Activated CD4-positive, alpha-beta T cell treated with anti-CD3 and anti-CD28 coated beads, Interleukin-2, Interleukin-6, amounts not matched to agents 100 ng/mL and 50 ng/mL, durations not matched to agents 16 hours and 8 hours (primary cell): ENCODE measurements at places on chromosomes 2 and 18.
A peak's percentile ranks its signal among the peaks of the same experiment; 100 is the strongest.

DNA sequence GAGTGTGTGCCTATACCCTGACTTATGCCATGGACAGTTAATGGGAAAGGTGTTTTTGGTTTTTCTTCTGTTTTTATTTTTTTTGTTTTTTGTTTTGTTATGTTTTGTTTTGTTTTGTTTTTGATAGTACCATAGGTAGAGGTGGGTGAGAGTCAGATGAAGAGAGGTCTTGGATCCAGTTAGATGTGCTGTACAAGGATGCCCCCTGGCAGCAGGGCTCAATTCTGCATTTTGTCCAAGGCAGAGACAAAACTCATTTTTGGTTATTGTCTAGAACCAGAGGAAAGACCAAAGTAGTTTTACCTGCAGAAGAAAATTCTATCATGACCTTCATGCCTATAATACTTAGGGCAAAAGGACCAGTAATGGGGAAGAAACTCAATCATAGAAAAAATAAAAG, 48.5 kb downstream of the SLC5A7 start:
- no peak for DNase-seq

GRCh38 chr2:39701137-39701536, 35.4 kb downstream of the TMEM178A start:
- no peak for DNase-seq

GRCh38 chr2:208511016-208511415, 104.4 kb downstream of the PTH2R start:
- no peak for DNase-seq

- DNase-seq: peak; percentile 51
Measured at GRCh38 chr18:54983041-54983686, 23.9 kb upstream of the CCDC68 start.

- no peak for DNase-seq
Measured at GRCh38 chr2:70683455-70683854, 84.5 kb downstream of the ADD2 start.

DNA sequence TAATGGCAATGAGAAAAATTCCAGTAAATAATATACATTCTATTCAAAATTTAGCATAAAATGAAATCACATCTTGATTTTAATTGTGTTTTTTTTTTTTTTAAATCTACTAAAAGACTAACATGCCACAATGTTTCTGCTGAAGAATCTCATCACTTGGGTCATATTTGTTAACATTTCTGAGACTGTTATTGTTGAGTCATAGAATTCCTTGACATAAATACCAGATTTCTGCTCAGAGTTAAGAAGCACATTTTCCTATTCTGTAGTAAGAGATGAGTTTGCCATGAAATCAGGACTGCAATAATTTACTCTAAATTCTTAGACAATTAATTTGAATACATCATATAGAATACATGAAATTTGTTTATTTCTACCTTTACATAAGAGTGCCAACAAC, 154.9 kb upstream of the KYNU start:
- no peak for DNase-seq

- DNase-seq: no peak
Measured at GRCh38 chr2:31831585-31831984, 179.2 kb downstream of the MEMO1 start.

DNA sequence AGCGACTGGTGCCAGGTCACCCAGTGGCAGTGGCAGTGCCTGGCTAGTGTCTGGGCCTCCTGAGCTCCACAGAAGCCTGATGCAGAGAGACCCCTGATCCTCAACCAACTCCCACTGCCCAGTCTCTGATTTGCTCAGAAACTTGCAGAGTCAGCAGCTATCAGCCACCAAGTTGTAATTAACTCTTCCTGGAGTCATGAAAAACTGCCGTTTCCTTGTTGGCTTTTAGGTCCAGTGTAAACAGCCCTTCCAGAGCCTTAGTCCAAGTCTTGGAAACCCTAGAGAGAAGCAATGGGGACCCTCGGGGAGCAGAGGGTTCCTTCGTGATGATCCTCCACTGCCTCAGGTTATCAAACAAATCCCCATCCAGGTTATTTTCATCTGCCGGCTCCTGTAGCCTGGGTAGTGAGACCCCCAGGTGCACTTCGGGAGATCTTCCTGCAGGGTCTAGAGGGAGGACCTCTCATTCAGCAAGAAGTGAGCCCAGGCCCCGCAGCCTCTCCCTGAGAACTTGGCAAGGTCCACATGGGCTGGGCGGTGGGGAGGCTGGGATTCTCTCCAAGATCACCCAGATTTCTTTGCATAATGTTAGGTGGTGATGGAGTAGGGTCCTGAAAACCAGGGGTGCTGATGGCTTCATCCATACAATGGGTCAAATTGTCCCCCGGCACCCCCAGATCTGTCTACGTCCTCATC, 137.7 kb upstream of the HDAC4 start:
- no peak for DNase-seq

- DNase-seq: no peak
Measured at GRCh38 chr2:64866797-64867196, 122.4 kb upstream of the SLC1A4 start.

- DNase-seq: no peak
Measured at GRCh38 chr2:85872536-85873161, 16.1 kb downstream of the ST3GAL5 start.

GRCh38 chr2:7618031-7618430, 700.8 kb downstream of the RNF144A start:
- no peak for DNase-seq

- no peak for DNase-seq
Measured at GRCh38 chr2:80531319-80531718, 226.8 kb upstream of the LRRTM1 start.

- no peak for DNase-seq
Measured at GRCh38 chr2:61180686-61181085, 18.7 kb downstream of the C2orf74 start.

GRCh38 chr2:30464544-30465170, 17.6 kb downstream of the LCLAT1 start:
- DNase-seq: no peak

DNA sequence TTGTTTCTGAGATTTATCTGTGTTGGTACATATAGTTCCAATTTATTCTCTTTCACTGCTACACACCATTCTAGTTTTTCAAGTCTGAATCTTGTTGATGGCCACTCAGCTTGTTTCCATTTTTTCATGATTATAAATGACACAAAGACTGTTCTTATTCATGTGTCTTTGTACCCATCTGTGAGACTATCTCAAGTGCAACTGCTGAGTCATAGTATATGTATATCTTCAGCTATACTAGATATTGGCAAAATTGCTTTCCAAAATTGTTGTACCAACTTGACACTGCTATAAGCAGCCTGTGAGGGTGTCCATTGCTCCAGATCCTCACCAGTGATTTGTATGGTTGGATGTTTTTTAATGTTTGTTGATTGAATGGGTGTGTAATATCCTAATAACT, 37.2 kb upstream of the RTN4 start:
- no peak for DNase-seq

- DNase-seq: no peak
Measured at GRCh38 chr2:29596584-29596983, 324.8 kb downstream of the ALK start.

- DNase-seq: no peak
Measured at GRCh38 chr18:31219395-31219794, 56.7 kb upstream of the DSC1 start.

GRCh38 chr18:62066102-62066818, 120.6 kb downstream of the PIGN start:
- DNase-seq: no peak

- DNase-seq: no peak
Measured at GRCh38 chr2:176072951-176073904, 10.5 kb downstream of the EVX2 start.

- DNase-seq: no peak
Measured at GRCh38 chr2:114192362-114192761, 250.1 kb upstream of the DPP10 start.

DNA sequence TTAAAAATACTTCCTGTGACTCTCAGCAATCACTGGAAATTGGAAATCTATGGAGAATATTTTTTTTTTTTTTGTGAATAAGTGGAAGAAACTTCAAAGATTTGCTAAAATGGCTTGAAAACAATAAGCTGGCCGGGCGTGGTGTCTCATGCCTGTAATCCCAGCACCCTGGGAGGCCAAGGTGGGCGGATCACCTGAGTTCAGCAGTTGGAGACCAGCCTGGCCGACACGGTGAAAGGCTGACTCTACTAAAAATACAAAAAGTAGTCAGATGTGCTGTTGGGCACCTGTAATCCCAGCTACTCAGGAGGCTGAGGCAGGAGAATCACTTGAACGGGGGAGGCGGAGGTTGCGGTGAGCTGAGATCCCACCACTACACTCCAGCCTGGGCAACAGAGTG, 155.5 kb upstream of the CAVIN2 start:
- DNase-seq: no peak

GRCh38 chr2:175688243-175688642, 313.8 kb downstream of the LNPK start:
- no peak for DNase-seq

DNA sequence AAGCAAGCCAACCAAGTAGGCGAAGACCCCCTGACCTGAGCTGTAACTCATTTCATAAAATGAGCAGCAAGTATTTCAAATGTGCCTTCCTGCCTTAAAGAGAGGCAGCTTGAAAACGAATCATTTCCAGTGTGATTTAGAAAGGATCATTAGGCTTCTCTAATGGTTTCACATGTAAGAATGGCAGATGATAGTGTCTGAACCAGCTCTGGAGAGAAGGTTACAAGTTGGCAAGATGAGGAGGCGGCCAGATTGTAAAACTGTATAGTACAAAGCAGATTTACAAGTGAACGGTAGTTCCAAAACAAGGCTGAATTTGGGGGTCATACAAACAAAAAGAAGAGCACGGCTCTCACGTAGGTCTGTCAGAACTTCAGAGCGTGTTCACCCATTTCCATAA, 132.4 kb downstream of the ZNF516 start:
- no peak for DNase-seq

GRCh38 chr2:55026202-55026601, 24.0 kb downstream of the RTN4 start:
- no peak for DNase-seq

DNA sequence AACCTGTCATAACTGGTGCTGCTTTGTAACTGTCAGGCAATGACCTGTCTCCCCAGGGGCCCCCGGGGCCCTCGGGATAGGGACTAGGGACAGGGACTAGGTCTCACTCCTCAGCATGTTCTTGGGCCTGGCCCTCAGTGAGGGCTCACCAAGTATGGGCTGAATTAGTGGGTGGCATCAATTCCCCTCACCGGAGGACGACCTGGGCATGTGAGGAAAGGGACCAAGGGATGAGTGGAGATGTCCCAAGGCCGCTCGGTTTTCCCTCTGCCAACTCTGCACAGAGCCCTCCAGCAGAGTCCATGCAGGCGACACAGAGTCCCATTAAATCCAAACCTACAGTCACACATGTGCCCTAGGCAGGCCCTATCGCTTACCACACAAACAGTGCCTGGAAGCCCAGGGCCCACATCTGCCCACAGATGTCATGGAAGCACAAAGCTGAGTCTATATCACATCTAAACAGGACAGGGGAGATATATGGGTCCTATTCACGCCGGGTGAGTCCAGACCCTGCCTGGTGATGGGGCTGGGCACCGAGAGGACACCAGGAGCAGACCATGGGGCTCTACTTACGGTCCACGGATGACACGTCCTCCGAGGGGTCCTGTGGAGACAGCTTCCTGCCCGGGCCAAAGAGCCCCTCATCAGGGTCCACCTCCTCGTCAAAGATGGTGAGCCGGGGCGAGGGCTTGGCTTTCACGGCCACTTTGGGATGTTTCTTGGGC, 26.6 kb downstream of the HS1BP3 start:
- DNase-seq: no peak

GRCh38 chr2:10529611-10530010, 81.5 kb upstream of the ODC1 start:
- no peak for DNase-seq

GRCh38 chr2:175080479-175080878, 75.3 kb upstream of the CHN1 start:
- DNase-seq: no peak

GRCh38 chr2:220556658-220557057, 929.2 kb downstream of the SLC4A3 start:
- DNase-seq: no peak

GRCh38 chr18:44922968-44923367, 242.3 kb downstream of the SETBP1 start:
- DNase-seq: no peak

GRCh38 chr2:234308813-234309195, 188.1 kb downstream of the ARL4C start:
- peak; percentile 89 for DNase-seq

DNA sequence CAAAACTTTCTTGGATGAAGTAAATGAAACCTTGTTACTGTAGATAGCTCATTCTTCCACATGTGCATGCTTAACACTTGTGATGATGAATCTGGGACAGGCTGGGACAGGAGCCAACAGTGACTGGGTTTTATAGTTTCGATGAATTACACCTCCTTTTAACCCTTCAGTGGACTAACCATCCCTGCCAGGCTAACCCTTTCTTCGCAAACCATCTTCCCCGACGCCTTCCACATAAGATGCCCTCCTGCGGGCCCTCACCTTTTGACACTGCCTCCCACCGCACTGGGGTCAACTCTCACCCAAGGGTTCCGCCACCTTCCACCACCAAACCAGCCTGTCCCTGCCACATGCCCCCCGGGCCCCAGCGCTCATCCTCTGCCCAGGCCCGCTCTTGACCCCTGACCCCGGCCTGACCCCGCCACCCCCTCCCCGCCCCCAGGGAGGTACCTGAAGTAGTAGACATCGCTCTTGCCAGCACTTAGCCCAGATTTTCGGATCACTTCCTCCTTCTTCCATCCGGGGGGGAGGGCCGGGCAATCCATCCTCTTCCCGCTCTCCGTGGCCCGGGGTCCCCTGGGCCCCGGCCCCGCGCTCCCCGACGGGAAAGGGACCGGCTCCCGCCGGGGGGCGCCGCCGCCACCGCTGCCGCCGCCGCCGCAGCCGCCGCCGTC, 764 bp downstream of the MBD2 start:
- DNase-seq: peak; percentile 60

DNA sequence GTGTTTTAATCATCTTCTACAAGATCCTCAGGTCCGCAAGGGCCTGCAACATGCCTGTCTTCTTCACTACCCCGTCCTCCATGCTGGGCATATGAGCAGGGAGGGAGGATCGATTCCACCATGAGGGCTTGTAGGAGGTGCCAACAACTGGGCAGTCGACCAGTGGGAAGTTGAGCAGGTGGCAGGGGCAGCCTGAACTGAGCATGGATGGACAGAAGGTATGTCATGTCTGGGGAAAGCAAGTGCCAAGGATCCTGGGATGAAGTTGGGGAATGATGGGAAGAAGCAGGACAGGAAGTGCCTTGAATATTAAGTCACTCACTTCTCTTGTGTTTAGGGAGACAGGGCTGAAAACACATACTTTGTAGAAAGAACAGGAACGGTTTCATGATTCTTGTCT, 44.7 kb downstream of the CTIF start:
- no peak for DNase-seq

GRCh38 chr2:192047315-192048107, 147.2 kb downstream of the TMEFF2 start:
- DNase-seq: no peak

GRCh38 chr18:57343833-57344232, 8.5 kb upstream of the ST8SIA3 start:
- DNase-seq: no peak

- DNase-seq: no peak
Measured at GRCh38 chr2:160715428-160715827, 221.8 kb upstream of the RBMS1 start.

GRCh38 chr2:190879474-190880377, 895 bp upstream of the GLS start:
- DNase-seq: no peak
